ENCODE measurements at places on chromosomes 16 and 17.

DNA sequence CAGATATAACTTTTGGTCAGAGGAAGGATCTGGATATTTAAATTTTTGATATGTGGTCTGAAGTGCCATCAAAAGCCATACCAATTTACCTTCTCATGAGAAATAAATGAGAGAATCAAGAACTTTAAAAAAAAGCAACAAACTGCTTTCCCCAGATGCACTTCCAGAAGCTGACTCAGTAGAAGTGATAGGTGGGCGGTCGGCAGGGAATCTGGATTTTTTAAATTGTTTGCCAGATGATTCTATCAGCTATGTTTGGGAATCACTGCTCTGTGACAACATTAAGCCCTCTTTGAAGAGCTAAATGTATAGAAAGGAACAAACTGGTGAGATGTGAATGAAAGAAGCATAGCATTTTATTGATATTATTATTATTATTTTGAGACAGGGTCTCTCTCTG, 19.2 kb downstream of the CDH3 start:
- DNase-seq: no peak

GRCh38 chr17:70099294-70099693, 24.3 kb downstream of the KCNJ16 start:
- DNase-seq: no peak

DNA sequence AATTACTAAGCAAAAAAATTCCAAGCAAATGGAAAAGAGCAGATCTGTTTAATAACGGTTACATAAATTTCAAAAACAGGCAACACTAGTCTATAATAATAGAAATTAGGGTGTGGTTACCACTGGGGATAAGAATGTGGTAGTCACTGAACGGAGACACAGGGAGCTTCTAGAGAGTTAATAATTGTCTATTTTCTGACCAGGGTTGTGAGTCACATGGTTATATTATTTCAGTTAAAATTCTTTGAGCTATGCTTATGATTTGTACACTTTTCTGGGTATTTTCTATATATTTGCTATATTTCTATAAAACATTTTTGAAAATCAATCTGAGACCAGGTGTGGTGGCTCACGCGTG, 433.9 kb upstream of the MAF start:
- DNase-seq: no peak

DNA sequence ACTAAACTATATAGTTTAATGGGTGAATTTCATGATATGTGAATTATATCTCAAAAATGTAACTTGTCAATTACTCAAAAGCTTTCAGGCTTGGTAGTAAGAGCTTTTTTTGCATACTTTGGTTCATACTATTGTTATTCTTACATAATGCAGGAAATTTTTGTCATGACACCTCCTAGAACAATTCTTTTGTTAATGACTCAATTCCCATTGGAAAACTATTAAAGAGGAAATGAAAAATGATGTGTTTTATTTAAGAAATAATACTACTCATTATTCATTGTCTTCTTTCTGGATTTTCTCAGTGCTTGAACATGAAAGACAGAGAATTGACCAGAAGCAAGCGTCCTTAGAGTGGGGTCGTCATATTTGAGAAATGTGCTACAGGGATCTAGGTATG, 196.4 kb upstream of the KCNJ16 start:
- DNase-seq: no peak

DNA sequence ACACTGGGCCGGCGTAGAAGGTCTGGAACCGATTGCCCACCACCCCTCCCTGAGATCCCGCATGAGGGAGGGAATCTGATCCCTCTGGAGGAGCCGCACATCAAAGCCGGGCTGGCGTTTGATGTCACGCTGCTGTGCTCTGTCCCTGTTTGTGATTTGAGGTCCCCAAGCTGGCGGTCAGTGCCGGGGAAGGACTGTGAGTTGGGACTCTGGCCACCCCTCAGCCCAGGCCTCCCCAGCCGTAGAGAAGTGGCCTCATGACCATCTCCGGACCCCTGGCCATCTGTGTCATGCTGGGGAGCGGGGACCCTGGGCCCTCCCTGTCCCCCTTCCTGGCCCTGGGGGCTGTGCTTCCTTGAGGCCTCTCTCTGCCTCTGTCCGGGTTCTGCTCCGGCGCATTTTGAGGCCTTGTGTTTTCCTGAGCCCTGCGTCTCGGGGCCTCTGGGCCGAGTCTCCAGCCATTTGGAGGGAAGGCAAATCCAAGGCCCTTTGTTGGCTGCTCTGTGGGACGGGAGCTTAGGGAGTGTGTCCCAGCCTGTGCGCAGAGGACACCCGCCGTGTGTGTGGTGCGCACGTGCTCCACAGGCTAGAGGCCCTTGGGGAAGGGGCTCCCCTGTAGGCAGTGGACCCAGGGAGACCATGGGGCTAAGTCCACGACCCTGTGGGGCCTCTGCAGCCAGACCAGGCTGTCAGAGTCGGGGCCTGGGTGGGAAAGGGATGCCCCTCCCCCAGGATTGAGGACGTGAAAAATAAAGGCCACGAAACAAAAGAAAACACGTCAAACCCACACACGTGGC, 15.1 kb downstream of the ASPSCR1 start:
- no peak for DNase-seq
